ENCODE measurements at places on chromosomes 6 and 20.

GRCh38 chr6:36853325-36853724 lies 14.1 kb upstream of the CPNE5 start:
- peak; percentile 52 for DNase-seq

- DNase-seq: no peak
Measured at GRCh38 chr6:86782328-86782727, 155.0 kb upstream of the HTR1E start.

DNA sequence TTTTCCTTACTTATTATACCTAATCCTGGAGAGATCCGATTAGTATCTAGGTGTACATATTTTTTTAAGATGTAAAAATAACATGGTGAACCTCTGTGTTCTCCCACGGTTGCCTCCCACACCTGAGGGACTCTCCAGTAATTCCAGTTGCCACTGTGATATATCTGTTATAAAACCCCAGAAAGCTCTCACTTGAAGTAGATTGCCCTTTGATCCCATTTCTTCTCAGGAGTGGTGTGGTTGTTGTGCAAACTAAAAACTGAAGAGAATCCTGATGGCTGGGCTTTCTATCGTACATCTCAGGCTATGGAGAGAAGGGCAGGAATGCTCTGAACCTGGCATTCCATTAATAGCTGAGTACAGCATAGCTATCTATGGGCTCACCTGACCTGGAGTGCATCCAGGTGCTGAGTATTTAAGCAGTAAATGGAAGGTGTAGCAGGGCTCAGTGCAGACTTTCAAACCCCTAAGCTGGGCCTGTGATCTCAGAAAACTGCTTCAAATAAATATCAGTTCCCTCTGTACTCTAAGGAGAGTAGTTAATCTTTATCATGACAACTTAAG lies 41.0 kb downstream of the VGLL2 start:
- DNase-seq: no peak

- no peak for DNase-seq
Measured at GRCh38 chr20:46741924-46742668, 32.6 kb downstream of the SLC2A10 start.

GRCh38 chr20:47357296-47358038 lies 968 bp upstream of the ZMYND8 start:
- no peak for DNase-seq

DNA sequence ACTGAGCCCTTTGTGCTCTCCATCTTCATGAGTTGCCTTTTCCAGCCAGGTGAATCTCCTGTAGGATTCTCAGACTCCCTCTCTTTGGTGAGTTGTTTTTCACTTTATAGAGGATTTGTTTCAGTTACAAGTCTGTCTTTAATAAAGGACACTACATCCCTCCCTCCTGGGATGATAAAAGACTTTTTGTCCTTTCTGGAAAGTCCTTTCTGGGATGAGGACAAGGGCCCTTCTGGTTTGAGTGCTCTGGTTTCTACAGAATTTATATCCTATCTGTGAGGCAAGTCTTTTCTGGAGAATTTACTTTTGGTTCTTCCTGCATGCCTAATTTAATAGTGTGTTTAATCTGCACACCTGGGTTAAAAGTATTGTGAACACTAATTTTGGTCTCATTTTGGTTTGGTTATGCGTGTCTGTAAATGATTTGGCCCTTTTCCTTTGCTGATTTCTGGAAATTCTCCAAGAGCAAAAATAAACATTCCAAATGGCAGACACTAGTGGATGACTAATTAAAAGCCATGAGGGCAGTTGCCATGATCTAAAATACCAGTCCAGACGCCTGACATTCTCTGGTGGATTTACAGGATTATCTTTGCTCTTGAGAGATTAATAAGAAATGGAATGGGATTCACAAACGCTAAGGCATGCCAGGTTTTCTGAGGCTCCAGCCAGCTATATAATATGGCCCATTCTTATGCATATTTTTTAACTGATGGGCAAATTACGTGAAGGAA lies 44.8 kb downstream of the TCP11 start:
- DNase-seq: no peak
